NCI-H1092 treated with DMSO at 0.1 percent for 48 hours (cell line): ENCODE measurements at places on chromosomes 3 and 15.

DNA sequence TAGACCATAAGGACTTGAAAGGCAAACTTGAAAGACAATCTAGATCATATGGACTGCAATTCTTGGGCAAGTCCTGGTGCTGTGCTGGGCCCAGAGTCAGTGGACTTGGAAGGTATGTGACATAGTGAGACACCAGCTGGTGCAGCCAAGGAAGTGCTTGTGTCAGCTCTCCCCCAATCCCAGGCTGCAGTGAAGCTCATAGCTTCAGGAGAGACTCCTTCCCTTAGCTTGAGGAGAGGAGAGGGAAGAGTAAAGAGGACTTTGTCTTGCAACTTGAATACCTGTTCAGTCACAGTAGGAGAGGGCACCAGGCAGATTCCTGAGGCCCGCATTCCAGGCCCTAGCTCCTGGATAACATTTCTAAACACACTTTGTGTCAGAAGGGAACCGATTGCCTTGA, 127.4 kb upstream of the ZPLD1 start:
- DNase-seq = no peak

GRCh38 chr3:120209425-120209824, 75.6 kb downstream of the GPR156 start:
- DNase-seq = no peak

GRCh38 chr15:28936481-28936881, 50.7 kb downstream of the APBA2 start:
- DNase-seq = no peak

DNA sequence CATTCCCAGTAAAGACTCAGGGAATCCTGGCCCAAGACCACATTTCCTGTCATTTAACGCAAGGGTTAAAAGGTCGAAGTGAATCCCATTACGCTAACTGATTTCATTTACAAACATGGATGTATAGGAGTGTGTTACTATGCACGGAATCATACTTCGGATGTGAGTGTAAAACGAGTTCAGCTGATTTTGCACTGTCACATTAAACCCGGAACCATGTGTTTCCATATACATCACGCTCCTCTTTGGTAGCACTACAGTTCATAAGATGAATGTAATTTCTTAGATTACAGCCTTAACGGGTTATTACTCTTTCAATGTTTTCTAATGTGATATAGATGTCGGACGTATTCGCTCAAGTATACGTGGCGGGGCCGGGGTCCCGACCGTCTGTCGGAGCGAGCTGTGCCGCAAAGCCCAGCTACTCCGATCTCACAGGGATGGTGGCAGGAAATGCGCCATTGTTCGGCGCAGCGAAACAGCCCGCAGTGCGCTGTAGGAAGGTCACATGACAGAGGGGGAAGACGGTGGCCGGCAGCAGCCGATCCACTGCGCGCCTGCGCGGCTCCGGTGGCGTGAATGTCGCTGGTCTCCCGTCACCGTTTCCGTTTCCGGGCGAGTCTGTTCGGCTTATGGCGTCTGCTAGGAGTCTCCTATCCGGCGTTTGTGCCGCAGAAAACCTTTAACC, 97.3 kb downstream of the NPAP1 start:
- DNase-seq = no peak

- DNase-seq = no peak
Measured at GRCh38 chr3:48267782-48268181, 26.9 kb downstream of the ZNF589 start.

DNA sequence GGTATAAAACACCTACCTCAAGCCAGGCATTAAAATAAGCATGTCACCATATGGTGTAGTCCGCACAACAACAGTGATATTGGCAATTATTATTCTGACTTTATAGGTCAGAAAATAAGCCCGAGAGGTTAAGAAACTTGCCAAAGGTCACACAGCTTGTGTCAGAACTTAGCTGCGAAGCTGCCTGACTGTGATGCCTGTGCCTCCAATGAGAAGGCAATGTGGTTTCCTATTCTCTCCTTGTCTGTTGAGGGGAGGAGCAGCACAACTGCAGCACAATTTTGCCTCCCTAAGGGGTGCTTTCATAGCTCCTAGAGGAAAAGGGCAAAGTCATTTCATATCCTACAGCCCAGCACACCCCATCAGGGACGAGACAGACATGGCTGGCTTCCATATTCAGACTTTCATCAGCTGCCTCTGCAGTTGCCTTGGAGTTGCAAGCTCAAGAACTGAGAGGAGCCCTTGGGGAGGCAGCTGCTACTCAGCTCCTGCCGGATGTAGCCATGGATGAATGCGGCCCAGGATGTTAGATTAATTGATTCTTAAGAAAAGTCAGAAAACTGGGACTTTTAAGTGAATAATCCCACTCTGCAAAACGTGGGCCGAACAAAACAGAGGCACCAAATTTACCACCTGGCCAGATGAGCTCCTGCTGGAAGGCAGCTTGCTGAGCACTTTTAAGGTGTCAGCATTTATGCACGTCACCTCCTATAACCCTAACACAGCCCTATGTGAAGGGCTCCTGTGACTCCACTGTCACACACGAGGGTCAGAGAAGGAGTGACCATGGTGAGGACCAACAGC, 38.5 kb downstream of the MYO5C start:
- DNase-seq = no peak

GRCh38 chr3:129278439-129278965, at the start of gene HMCES:
TSS of gene HMCES (plus strand) at chr3:129278870. CDS start at chr3:129279733, 863 bp downstream.
- peak; percentile 89 for DNase-seq

- no peak for DNase-seq
Measured at GRCh38 chr3:47643092-47643491, 64.4 kb upstream of the CSPG5 start.

DNA sequence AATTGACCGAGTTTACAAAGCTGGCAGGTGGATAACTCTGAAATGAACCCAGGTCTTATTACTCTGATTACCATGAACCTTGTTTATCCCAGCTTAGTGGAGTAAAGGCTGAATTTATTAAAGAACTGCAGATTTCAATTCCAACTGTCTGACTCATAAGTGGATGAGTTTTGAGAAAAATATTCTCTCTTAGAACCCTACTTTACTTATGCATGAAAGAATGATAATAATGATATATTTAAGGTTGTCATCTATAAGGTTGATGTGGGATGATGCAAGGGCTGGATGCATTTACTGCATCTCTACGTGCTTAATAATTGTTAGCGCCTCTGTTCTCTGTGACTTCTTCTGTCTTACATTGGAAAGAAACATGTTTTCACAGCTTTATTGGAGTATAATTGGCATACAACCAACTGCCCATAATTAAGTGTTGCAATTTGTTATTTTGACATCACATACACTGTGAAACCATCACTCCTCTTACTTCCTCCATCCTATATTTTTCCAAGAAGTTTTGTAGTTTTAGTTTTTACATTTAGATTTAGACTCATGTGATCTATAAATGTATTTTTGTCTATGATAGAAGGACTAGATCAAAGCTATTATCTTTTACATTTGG, 771.2 kb upstream of the ARRDC4 start:
- no peak for DNase-seq

- no peak for DNase-seq
Measured at GRCh38 chr3:108830381-108830780, 7.8 kb downstream of the TRAT1 start.

- DNase-seq = no peak
Measured at GRCh38 chr3:87626546-87626945, 350.2 kb upstream of the POU1F1 start.
